ENCODE measurements at places on chromosomes 2 and 18.

DNA sequence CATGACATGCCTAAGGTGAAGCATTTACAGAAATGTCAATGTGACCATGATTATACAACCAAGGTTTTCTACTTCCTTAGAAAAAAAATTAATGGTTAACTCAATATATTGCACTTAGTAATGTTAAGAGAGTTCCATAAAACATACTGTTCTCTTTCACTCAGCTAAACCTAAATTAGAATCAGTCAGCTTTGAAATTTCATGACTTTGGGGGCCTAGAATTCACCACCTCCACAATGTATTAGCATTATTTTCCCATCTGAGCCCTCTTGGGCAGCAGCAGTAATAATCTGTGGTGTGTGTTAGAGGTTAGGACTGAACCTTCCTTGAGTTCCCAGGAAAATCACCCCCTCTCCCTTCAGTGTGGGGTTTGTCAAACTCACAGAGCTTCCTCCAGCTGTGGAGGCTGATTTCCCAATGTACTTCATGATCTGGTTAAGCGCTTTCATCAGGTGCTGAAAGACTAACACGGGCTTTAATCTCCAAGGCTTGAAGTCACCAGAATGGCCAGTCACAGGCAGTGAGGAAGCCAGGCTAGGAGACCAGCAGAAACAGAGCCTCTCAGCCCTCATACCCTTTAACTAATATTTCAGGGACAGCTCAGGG is 7.1 kb upstream of the UPP2 start:
- DNase-seq: no peak

DNA sequence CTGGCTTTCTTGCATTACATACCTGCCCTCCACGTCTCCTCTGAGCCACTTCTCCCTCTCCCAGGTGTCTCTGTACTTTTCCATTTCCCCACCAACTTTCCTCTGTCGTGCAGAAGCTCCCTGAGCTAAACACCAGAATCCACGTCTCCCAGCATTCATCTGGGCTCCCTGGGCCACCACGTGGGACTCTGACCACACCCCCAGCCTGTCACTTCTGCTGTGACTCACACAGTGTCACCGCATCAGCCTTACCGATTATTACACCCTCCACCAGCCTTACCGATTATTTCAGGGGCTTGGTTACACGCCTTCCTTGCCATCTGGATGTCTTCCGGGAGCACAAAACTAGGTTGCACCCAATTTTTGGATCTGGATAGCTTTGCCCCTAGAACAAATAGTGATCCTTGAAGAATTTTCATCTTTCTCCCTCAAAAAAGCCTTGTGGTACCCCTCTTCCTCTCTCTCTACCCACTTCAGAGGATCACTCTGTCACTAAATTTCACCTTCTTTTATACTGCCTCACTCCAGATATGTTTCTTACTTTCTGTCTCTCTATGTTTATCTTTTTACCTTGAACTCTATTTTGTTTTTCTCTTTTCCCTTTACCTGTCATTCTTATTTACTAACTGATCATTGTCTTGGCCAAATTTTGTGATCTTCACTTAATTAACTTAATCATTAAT is 136.9 kb upstream of the CAB39 start:
- DNase-seq: peak; percentile 41

DNA sequence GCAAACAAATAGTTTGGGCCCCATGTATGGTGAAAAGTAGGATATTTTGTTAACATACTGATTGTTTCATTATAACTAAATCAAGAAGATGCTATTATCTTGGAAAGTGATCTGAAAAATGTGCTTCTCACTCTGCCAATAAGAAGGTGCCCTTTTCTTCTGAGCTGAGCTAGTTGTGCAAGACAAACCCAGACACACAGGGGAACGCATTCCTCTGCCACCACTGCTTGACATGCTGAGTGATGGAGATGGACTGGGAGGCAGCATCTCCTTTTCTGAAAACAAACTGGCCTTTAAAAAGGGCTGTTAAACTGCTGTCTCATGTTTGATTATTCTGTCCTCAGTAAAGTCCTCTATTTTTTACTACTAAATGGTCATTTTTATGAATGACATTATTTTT is 1989.9 kb upstream of the CELF4 start:
- DNase-seq: no peak

GRCh38 chr2:54061272-54061671 is 54.1 kb upstream of the ACYP2 start:
- no peak for DNase-seq

DNA sequence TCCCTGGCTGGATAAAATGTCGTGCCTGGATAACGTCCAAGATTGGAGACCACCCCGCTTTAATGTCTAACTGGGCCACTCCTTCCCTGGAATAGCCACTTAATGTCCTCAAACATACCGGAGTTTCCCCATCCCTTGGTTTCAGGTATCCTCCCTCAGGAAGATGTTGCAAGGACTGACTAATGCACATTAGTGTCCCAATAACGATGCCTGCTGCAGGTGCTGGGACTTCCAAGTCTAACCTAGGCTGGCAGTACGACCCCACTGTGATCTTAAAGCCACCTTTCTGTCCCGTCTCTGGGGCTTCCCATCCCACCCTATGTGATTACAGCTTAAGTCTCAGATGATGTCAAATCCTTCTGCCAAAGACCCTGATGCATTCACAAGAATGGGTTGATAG is 1.1 kb upstream of the ATP6V1C2 start:
- DNase-seq: no peak

DNA sequence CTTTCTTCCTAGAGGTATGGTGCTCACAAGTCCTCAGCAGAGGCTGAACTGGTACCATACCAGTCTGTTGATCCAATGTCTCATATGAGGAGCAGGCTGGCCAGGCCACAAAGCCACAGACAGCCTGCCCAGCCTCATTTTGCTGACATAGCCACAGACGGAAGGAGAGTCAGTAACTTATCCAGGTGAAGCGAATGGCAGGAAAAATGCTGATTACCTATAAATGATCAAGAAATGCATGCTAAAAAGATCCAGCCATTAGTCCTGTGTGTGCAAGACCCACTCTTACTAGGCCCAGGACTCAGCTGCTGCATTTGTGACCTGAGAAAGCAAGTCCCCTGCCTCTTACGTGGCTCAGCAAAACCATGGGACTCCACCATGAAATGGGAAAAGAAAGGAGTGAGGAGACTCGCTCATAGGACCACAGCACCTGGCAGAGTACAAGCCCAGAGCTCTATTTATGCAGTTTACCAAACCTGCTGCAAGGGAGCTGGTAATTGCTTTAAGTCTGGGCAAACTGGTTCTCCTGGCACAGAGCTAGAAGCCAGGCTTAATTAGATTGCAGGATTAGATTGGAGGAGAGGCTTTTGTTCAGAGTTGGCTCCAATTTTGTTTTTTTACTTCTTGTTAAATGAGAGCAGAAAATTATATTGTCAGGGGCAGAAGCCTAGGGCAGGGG is 19.0 kb downstream of the RHOB start:
- no peak for DNase-seq

DNA sequence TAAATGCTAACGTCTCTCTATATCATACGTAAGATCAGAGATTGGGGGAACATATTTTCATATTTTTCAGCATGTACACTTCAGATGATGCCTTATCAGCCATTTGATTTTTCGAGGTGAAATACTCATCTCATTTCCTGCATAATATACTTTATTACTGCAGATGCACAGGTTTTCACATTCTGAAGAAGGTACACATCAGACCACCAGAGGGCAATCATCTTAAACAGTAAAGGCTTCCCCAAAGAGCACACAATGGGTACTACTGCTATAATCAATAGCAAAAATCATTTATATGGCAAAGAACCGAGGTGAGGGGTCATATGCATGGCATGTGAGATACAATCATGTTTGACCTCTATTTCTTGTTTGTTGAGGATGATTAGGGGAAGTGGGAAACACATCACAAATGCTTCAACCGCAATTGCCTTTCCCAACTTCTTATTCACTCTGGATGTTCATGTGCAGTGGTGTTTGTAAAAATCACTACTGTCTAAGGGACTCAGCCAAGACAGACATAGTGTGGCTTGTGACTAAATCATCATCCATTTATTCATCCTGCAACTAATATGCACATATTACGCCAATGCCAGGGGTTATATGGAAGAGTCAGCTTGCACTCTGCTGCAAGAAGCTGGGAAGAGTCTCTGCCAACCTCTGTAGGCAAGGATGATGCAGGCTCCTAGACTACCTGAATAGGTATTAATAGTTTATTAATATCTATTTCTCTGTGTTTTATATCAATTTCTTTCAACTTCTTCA is 118.7 kb downstream of the EPB41L3 start:
- no peak for DNase-seq

GRCh38 chr18:33735428-33735827 is 157.4 kb downstream of the ASXL3 start:
- no peak for DNase-seq

DNA sequence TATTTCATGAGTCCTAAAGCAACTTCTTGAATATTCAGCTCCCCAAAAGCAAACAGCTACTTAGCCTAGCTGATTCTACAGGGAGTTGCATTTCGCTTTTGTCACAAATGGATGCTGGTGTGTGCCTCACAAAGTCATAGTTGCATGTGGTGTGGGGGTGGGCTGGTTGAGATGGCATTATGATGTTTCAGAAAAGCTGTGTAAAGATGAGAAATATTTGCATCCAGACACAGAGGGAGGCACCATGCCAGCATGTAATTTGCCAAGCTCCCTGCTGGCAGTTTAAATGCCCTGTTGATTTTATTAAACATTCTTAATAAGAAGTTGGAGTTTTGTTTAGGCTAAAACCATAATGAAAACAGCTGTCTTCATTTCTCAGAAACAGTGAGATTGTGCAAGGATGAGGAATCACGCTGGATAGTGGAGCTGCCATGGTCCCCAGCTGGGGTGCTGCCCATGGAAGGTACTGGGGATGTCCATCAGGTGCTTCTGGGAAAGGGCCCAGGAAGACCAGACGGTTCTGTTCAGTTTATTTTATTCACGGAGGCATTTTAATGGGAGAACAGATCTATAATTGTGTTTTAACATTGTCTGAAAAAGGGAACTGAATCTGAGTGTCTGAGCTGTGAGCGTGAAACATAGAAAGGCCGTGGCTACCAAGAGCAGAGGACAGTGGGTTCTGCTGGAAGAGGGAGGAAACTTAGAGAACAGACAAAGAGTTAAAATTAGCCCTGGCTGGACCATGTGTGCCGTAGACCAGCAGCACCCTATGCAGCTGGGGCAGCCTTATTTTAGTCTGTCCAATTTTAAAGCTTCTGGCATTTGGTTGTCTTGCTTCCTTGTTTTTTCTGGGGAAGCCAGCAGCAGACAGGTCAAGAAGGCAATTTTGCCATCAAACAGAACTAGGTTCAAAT is 177.1 kb downstream of the FAM210A start:
- no peak for DNase-seq

- DNase-seq: no peak
These were observed 86.0 kb upstream of the TMEM247 start for GRCh38 chr2:46393347-46393820.

Measured in activated gamma-delta T cell treated with anti-CD3 and anti-CD28 coated beads, Interleukin-2, amount 50 U/mL, for 16 hours (primary cell).